ENCODE measurements at places on chromosomes 12 and 14.

GRCh38 chr14:99805757-99806439 lies 12.7 kb downstream of the EML1 start:
- DNase-seq = no peak

DNA sequence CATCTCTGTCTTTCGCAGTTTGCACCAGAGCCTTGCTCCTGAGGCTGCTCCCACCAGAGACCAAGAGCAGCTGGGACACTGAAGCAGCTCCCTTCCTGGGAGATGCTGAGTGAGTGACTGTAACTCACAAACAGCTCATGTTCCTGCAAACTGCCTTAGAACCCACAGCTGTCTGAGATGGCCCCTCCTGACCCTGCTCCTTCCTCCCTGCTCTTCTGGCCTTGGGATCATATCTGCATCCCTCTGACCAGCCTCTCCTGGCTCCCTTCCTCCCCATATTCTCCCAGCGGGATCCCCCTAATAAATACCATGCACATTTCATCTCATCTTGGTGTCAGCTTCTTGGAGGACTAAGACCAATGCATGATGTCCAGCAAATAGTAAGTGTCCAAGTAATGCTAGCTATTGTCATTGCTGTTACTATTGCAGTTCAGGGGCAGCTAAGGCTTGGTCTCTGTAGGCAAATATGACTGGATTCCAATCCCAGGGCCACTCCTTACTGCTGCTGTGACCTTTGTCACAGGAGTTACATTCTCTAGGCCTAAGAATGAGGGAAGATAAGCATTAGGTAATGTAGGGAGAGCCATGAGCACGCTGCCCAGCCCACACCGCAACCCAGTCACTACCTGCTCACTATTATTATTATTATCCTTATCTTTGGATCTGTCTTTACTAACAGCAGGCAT lies 47.9 kb downstream of the SYNE3 start:
- no peak for DNase-seq

GRCh38 chr14:70692210-70692609 lies 50.5 kb downstream of the TTC9 start:
- no peak for DNase-seq

DNA sequence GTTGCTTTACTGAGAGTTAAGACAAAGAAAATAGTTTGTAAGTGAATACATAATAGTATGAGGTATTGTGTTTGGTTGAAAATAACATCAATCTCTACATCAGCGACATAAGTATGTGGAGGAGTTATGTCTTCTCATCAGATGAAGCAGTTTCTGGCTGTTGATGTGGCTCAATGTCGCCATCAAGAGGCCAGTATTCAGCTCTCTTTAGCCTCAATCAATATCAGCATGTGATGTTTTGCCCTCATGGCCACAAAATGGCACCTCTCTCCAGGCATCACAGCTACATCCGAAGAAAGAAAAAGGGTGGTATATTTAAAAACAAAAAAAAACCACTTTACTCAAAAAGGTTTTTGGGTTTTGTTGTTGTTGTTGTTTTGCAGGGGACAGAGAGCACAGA lies 302.3 kb upstream of the TMEM132C start:
- no peak for DNase-seq

GRCh38 chr14:90274808-90275457 lies 18.6 kb downstream of the PSMC1 start:
- no peak for DNase-seq

GRCh38 chr12:6182279-6182898 lies 17.8 kb upstream of the CD9 start:
- DNase-seq = no peak

DNA sequence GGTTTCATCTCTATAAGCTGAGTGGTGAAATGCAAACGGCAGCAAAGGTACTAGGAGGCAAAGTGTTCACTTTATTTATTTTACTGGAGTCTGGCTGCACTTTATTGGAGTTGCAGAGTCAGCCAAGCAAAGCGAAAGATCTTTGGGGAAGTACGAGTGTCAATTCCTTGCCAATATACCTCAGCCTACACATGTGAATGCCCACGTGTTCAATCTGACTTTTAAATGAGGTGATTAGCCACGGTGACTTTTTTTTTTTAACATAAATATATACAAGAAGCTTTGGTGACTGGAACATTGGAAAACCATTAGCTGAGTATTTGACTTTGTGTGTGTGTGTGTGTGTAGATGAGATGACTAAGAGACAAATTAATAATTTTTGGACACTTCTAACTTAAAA lies 178.8 kb downstream of the NTS start:
- no peak for DNase-seq

DNA sequence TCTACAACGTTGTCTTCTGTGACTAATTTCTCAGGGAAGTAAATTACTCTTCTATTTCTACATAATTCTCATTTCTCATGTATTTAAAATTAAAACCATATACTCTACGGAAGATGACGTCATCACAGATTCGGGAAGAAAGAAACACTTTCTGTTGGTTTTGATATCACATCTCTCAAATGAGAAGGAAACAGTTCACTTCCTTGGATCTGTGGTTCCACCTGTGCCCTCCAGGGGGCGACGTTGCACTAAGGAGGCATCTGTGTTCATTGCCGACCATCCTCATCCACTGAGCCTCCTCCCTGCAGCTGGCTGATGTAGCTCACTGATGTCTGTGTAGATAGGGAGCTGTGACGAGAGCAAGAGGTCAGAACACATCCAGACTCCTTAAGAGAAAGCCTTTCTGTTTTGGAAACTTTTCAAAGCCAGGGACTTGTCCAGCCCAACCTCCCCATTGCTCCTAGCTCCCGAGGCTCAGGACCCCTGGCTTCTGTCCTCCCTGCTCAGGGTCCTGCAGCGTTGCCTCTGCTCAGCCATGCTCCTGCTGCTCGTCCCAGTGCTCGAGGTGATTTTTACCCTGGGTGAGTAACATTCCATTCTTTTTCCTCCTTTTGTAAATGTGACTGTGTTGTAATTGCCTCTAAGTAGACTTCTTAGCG lies 172.7 kb upstream of the OR4E1 start:
- peak; percentile 25 for DNase-seq

- no peak for DNase-seq
Observed at GRCh38 chr14:104337351-104337750, 199.0 kb downstream of the KIF26A start.

GRCh38 chr14:67421356-67422224 lies 9.6 kb upstream of the PLEK2 start:
- DNase-seq = no peak

DNA sequence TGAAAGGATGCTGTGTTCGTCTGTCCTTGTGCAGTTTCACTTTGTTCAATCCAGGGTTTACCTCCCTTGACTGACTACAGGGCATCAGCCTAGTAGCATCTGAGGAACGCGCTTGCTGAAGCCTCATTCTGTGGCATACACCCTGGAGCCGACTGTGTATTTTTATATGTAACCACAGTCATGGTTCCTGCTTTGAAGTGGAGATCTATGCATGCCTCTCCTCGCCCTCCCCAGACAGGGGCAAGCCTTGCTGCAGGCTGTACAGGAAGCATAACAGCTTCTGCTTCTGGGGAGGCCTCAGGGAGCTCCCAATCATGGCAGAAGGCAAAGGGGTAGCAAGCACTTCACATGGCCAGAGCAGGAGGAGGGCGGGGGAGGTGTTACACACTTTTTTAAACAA lies 262.1 kb downstream of the BCL11B start:
- no peak for DNase-seq

GRCh38 chr14:50425816-50426215 lies 29.1 kb upstream of the CDKL1 start:
- DNase-seq = no peak

GRCh38 chr12:13691598-13691997 lies 289.8 kb downstream of the GRIN2B start:
- DNase-seq = no peak
